ENCODE measurements at places on chromosomes 2 and 18.

- no peak for DNase-seq
Observed at GRCh38 chr18:40018266-40018665, 1936.8 kb upstream of the PIK3C3 start.

- no peak for DNase-seq
Observed at GRCh38 chr2:118046634-118047210, 32.9 kb upstream of the CCDC93 start.

- no peak for DNase-seq
Observed at GRCh38 chr2:149924549-149925213, 337.1 kb upstream of the MMADHC start.

DNA sequence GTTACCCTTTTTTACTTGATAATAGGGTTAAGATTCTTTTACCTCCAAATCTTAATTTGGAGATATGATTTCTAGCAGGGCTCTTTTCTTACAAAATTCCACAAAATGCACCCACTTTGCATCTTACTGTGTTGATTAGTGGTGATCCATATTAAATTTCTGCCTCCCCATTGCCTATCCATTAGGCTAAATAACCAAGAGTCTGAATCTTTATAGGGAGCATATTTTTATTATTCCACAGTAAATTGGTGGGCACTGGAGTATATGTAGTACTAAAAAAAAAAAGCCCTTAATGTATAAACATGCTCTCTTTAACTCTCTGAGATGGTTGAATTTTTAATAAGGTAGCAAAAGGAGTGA lies 8.1 kb upstream of the TXNDC2 start:
- no peak for DNase-seq

- DNase-seq: no peak
Observed at GRCh38 chr2:47946593-47946992, 40.3 kb upstream of the FBXO11 start.

GRCh38 chr2:173571021-173571821 lies 216.5 kb downstream of the CDCA7 start:
- no peak for DNase-seq
